CD14-positive monocyte (primary cell): ENCODE measurements at places on chromosomes 6 and 20. TPM values are rescaled to one million over a fixed set of nuclear protein-coding genes. Genes with fewer than 3 reads are reported as not detected.

GRCh38 chr6:13742961-13743735 lies 31.5 kb upstream of the RANBP9 start:
- peak overlapping the region; percentile 30 for H3K4me3 ChIP-seq
- no peaks in the 10 kb centered on the region for H3K36me3 ChIP-seq
- H3K4me1 ChIP-seq = no peaks in the 10 kb centered on the region
- no peaks in the 10 kb centered on the region for H3K27me3 ChIP-seq

DNA sequence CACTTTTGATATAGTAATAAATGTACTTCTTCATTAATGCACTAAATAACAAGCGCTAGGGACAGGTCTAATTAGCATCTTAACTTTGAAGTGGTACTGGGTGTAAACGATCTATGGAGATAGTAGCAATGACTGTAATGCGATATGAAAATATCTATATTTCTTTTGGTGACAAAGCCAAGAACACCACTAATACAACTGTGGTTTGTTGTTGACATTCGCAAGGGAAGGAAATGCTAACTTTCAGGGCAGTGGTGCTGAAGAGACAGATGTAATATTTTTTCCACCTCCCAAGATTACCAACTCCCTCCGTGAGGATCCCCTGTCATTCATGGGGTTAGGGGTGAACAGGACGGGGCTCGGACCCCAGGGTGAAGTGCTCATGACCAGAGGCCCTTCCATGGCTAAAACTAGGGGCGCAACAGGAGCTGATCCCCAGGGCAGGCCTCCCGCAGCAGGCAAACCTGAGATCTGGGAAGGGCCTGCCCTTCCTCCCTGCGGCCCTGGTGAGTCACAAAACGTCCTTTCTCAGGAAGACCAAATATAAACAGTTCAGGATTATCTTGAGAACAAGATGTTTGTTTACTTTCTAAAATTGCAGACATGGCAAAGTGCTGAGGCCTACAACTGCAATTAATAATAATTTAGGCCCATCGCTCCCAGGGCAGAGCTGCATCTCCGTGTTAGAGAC lies 65.0 kb upstream of the TOX2 start:
- no peaks in the 10 kb centered on the region for H3K4me1 ChIP-seq
- H3K36me3 ChIP-seq = no peaks in the 10 kb centered on the region
- no peak overlapping the region for H3K4me3 ChIP-seq
- no peak for DNase-seq
- H3K27me3 ChIP-seq = no peaks in the 10 kb centered on the region

DNA sequence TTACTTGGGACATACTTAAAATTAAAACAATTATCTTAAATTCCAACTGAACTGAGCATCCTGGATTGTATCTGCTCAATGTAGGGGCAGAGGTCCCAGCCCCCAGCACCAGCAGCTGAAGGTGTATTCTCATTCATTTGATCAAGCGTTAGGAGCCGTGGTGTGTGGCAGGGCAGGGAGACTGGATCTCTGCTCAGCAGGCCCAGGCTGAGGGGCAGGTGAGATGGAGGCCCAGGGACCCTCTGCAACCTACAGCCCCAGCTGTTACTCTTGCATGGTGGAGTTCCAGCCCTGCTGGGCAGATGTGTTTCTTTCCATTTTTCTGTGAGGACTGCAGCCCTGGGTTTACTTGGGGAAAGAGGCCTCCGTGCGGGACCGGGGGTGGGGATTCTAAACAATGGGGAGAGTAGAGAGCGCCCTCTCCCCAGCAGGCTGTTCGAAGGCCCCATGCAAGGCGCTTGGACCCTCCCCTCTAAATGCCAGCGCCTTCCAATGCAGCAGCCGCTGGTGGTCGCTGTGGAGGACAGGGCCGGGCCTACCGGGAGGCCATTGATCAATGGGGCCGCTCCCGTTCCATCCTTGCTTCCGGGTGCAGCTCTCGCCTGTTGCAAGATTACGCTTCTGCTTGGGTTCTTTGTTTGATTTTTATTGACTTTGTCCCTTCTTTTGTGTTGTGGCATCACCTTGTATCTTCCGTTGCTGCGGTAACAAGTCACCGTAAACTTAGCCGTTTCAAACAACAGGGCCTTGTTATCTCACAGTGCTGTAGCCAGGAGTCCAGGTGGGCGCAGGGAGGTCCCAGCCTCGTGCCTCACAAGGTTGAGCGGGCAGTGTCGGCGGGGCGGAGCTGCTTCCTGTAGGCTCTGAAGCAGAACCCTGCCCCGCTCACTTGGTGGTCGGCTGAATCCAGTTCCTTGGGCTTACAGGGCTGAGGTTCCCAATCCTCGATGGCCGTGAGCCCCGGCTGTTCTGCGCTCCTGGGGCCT lies 134.8 kb upstream of the PHACTR3 start:
- no peak overlapping the region for H3K27ac ChIP-seq
- DNase-seq = no peak
- H3K4me1 ChIP-seq = no peaks in the 10 kb centered on the region
- H3K27me3 ChIP-seq = no peaks in the 10 kb centered on the region
- no peak overlapping the region for H3K4me3 ChIP-seq

GRCh38 chr6:131250122-131250521 lies 114.9 kb downstream of the AKAP7 start:
- DNase-seq = peak; percentile 18
- no peaks in the 10 kb centered on the region for H3K27me3 ChIP-seq
- no peak overlapping the region for H3K27ac ChIP-seq
- H3K4me1 ChIP-seq = no peaks in the 10 kb centered on the region

- no peaks in the 10 kb centered on the region for H3K27me3 ChIP-seq
- H3K4me3 ChIP-seq = no peak overlapping the region
These were observed 18.9 kb downstream of the SERINC3 start for GRCh38 chr20:44502968-44503367.

DNA sequence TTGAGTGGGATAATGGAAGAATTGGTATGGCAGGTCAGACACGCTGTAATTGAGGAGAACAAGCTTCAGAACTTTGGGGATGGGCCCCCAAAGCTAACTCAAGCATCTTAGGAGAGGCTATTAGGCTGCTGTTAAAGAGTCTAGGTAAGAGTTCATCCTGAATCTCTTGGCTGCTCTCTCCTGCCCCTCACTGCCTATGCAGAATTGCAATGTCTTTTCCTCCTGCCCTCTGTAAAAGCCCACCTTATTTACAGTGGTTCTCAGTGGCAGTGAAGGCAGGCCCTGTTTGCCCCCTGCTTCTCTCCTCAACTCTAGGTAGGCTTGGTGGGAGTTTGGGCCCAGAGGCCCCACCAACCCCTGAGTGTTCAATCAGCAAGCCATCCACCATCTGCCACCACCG lies 55.0 kb downstream of the LYRM2 start:
- no peaks in the 10 kb centered on the region for H3K27me3 ChIP-seq
- no peak overlapping the region for H3K4me3 ChIP-seq
- H3K4me1 ChIP-seq = no peaks in the 10 kb centered on the region

- no peaks in the 10 kb centered on the region for H3K27me3 ChIP-seq
- H3K4me3 ChIP-seq = peak overlapping the region; percentile 94
- peak overlapping the region; percentile 98 for H3K27ac ChIP-seq
- DNase-seq = no peak
- peaks cover 21% of the 10 kb centered on the region for H3K36me3 ChIP-seq
- peaks cover 34% of the 10 kb centered on the region for H3K4me1 ChIP-seq
These were observed 673 bp downstream of the MARCKS start for GRCh38 chr6:113857556-113858479.

GDAP1L1 gene
- polyA plus RNA-seq = not detected in 2 replicates

DNA sequence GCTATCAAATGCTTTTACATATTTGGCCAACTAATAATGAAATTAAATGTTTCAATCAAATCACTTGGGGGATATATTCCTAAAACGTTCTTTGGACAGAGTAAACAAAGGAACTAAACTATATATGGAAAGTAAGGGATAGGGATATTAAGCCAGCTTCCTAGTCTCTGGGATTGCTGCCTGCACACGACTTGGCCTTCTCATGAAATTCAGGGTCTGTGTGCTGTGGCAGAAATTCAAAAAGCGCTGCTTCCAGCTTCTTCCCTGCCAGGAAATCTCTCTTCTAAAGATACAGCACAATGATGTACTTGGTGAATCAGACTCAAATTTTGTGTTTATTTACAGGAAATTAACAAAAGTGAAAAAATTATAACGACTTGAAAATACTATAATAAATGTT lies 206.3 kb upstream of the RAB32 start:
- no peaks in the 10 kb centered on the region for H3K27me3 ChIP-seq
- no peaks in the 10 kb centered on the region for H3K36me3 ChIP-seq
- H3K4me1 ChIP-seq = no peaks in the 10 kb centered on the region
- H3K4me3 ChIP-seq = no peak overlapping the region
- no peak overlapping the region for H3K27ac ChIP-seq

ME1 gene
- 0.45 and 1.3 TPM in 2 replicates for polyA plus RNA-seq

DNA sequence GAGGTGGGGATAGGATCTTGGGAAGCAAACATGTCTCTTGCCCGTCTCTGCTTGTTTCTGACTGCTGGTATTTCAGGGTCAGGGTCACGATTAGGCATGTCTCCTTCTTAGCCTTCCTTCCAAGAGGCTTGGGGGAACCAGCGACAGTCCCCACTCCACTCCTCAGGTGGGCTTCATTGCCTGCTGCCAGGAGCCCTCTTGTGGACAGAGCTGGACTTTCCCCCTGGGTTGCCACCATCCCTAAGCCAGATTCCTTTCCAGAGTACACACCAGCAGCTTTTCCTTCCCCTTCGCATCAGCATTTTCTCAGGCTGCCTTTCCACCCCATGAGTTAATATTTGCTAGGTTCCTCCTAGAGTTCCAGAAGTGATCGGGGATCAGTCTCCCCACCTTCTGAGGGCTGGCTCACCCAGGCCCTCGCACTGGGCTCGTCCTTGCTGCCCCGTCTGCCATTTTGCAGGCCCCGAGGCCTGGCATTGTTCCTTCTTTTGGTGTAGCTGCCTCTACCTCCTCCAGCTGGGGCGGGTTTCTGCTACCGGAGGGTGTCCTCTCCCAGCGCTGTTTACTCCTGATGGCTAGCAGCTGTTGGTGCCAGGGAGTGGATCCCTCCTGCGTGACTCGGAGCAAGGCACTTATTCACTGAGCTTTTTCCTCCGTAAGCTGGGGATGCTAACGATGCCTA lies 8.8 kb upstream of the C20orf144 start:
- H3K4me1 ChIP-seq = no peaks in the 10 kb centered on the region
- no peak overlapping the region for H3K4me3 ChIP-seq
- H3K27ac ChIP-seq = no peak overlapping the region
- DNase-seq = peak; percentile 23
- no peaks in the 10 kb centered on the region for H3K36me3 ChIP-seq
- no peaks in the 10 kb centered on the region for H3K27me3 ChIP-seq

DNA sequence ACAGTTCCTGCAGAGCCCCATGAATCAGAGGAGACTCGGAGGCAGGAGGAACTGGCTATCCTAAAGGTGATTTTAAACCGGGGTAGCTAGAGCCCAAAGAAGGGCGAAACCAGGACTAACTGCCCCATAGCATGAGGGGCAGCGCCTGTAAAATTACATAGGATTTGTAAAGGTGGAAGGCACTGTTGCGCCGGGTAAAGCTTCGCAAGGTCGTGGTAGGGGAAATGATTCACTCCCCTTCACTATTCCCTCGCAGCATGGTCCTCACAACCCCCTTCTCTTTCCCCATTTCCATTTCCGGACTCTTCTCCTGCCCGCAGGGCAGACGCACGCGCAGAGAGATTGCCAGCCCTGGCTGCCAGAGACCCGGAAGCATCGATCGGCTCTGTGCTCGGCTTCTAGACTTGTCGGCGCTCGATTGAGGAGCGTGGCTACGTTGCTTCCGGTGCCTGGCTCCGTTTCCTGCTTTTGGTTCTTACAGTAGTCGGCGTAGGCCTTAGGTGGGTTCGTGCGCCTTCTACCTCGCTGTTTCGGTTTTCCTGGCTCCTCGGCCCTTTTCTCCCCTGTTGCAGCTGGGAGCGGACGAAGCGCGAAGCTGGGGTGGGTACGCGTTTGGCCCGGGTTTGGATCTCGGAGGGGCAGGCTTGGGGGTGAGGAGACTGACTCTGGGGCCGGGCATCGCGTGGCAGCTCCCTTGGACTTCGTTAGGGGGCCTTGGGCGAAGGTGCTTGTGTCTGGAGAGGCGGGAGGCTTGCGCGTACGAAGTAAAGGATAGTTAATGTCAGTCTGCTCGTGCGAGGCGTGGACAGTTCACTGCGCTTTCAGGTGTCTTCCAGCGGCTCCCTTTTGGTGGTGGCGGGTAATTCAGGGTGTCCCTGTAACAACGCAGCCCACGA lies at the start of gene SNRPB2:
Gene SNRPB2 (plus strand): TSS at position 462 of the 896 bp plus-strand sequence. CDS start 1,677 bp downstream, outside the sequence.
- peaks cover 13% of the 10 kb centered on the region for H3K4me1 ChIP-seq
- H3K4me3 ChIP-seq = peak within 1 kb of the TSS; percentile 84
- H3K27ac ChIP-seq = peak within 1 kb of the TSS; percentile 98
- peak; percentile 94 for DNase-seq

DNA sequence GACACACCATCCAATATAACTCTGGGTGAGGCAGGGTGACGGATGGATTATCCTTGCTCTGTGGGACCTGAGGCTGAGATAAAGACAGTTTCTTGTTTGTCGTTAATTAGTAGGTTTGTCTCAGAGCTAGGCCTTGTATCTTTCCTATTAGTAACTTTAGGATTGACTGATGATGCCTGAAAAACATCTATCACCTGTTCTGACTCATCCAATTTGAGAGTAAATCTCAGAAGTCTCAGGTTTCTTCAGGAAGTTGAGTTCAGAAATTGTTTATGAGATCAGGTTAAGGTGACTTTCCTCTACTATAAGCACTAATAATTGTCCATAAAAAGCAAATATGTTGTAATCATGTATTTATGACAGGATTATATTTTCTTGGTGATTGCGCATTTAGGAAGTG lies 129.5 kb upstream of the SUPT3H start:
- no peaks in the 10 kb centered on the region for H3K27me3 ChIP-seq
- H3K4me3 ChIP-seq = no peak overlapping the region
- H3K36me3 ChIP-seq = peaks cover 15% of the 10 kb centered on the region
- no peaks in the 10 kb centered on the region for H3K4me1 ChIP-seq

DNA sequence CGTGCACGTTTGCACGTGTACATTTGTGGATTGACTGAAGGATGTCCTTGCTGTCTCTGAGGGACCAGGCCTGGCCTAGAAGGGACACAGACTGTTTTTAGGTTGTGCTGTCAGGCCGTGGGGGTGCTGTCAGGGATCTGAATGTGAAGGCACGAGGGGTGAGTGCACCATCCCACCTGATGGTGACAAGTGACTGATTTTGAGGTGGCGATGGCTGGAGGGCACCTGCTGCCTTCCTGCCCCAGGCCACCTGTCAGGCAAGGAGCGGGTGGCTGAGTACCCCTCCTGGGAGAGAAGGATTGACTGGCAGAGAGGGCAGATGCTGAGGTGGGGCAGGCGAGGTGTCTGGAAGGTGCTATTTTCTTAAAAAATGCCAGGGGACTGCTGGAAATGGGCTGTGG lies 1.2 kb downstream of the RAB44 start:
- no peaks in the 10 kb centered on the region for H3K36me3 ChIP-seq
- H3K27me3 ChIP-seq = no peaks in the 10 kb centered on the region
- peak overlapping the region; percentile 85 for H3K27ac ChIP-seq
- H3K4me1 ChIP-seq = peaks cover 66% of the 10 kb centered on the region
- H3K4me3 ChIP-seq = no peak overlapping the region
